Progenitor cell of endocrine pancreas (in vitro differentiated cells): ENCODE measurements at places on chromosomes 7 and 10.

- DNase-seq: no peak
Observed at GRCh38 chr10:124323806-124324205, 94.9 kb downstream of the OAT start.

- DNase-seq: no peak
Observed at GRCh38 chr7:123738808-123739207, 10.0 kb downstream of the WASL start.

- DNase-seq: peak; percentile 51
Observed at GRCh38 chr7:85041605-85042216, 145.1 kb downstream of the SEMA3D start.

DNA sequence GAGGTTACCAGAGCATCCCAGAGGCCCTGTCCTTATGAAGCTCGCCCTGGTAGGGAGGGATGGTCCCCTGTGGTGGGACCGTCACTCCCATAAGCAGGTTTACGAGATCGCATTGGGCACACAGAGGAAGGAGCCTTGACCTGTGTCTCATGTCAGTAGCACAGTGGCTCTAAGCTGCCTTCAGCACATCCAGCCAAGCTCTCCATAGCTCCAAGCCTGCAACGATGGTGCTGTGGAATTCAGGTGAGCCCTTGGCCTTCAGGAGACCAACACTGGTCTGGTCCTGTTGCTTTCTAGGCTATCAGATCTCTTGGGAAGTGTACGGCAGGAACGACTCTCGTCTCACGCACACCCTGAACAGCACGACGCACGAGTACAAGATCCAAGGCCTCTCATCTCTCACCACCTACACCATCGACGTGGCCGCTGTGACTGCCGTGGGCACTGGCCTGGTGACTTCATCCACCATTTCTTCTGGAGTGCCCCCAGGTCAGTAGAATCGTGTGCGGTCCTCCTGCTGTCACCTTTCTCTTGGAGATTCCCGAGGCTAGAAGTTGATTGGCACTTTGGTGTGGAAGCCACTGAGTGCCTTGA is 605.3 kb upstream of the FOXK1 start:
- DNase-seq: no peak

- DNase-seq: peak; percentile 57
Observed at GRCh38 chr7:70693686-70694433, 438.1 kb upstream of the GALNT17 start.

DNA sequence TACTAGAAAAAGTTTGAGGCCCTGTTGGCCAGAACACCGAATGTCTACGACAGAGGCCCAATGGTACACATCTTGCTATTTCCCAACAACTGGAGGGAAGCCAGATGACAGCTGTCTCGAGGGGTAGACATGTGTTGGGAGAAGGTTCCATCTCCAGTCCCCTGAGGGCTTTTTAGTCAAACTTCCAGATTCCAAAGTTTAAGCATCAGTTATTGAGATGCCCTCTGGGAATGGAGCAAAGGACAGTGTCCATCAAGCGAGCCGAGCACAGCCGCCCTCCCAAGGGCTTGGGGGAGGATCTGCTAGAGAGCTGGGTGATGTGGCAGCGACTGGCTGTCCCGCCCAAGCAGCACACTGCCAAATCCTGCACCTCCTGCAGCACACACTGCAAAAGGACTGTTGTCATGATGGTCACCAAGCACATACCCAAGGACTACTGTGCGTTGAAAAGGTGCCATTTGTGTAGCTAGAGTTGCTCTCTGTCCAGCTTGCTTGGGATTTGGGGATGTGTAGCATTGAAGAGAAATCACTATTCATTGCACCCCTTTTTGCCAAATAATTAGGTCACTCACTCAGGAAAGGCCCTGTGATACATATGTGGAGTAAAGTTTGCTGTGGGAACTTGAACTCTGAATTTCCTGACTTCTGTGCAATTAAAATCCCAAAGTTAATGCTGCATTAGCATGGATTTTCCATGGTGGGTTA is 164.6 kb downstream of the TRIL start:
- no peak for DNase-seq

GRCh38 chr7:86025807-86026206 is 617.9 kb upstream of the GRM3 start:
- no peak for DNase-seq

GRCh38 chr7:2962865-2963264 is 80.8 kb downstream of the CARD11 start:
- DNase-seq: no peak

- DNase-seq: no peak
Observed at GRCh38 chr10:102948176-102948575, 30.1 kb downstream of the CNNM2 start.

DNA sequence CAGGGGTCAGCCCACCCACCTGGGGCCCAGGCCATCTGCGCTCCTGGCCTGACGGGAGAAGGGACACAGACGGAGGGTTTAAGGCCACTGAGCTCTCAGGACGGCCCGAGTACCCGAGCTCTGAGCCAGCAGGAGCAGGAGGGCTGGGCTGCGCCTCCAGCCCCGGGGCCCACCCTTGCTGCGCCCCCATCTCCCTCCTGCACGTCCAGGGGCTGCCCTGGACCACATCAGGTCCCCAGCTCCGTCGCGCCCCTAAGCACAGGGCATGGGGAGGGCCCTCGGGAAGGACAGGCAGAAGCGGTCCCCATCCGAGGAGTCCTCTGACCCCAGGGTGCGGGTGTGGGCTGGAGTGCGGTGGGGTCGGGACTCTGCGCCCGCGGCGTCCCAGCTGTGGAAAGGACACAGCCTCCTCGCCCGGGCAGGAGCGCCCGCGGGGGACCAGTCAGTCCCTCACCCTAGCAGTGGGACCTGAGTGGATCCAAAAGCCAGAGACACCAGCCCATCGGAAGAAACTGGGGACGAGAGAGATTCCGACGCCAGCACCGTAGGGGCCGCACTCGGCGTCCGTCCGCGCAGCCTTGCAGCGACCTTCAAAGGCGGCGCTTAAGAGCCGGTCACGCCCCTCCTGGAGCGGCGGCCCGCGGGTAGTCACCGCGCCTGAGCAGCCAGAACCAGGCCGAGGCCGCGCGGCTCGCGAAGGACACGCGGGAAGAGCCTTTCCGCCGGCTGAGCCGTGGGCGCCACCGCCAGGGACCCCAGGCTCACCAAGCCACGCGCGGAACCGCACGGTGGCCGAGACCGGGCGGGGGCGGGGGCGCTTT is 15.9 kb downstream of the CAMK2B start:
- DNase-seq: peak; percentile 55

DNA sequence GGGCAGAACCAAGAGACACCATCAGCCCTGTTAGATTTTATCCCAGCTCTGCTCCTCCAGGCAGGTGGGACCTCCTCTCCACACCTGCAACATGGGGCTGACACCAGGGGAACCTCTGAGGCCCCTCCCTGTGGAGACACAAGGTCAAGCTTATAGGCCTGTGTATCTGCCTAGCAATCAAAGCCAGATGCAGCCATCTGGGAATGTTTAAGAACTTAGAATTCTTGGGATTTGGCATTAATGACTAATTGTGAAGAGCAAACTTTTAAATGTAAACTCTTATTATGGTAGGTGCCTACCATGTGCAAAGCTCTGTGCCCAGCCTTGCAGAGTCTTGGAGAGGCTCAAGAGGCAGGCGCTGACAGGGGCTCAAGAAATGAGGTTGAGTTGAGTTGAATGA is 52.1 kb downstream of the TBATA start:
- DNase-seq: no peak

DNA sequence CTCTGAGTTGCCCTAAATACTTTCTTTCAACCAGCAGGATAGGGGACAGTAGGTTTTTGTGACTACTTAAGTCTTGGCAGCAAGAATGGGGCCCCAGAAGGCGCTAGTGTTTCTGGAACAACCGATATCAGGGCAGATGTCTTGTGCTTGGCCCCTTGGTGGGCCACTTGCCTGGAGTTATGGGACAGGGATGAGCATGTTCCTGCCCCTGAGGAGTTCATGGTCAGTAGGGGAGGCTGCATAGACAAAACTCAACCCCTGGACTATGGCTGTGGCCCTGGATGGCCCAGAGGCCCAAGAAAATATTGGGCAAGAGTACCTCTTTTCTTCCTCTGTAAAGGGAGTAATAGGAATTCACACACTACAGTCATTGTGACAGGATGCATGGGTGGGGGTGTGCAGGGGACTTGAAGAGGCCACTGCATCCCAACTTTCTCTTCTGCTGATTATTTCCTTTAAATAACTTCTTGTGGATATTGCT is 57.7 kb upstream of the IGFBP3 start:
- DNase-seq: no peak

DNA sequence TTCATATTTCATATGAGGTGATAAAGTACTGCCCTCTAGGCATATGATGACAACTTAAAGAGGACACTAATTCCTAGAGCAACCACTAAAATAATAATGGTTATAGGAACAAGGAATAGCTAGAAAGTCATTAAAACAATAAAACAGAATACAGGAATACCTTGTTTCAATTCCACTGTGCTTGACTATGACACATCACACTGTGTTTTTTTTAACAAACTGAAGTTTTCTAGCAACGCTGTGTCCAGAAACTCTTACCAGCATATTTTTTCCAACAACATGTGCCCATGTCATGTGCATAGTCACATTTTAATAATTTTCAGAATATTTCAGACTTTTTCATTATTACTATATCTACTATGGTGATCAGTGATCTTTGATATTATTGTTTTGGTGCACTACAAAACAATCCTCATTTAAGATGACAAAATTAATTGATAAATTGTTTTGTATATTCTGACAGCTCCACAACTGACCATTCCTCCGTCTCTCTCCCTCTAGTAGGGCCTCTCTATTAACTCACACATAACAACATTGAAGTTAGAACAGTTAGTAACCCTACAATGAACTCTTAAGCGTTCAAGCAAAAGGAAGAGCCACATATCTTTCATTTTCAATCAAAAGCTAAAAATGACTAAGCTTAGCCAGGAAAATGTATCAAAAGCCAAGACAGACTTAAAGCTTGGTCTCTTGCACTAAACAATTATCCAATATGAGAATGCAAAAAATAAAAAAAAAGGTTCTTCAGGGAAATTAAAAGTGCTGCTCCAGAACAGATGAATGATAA is 85.8 kb downstream of the SNX13 start:
- DNase-seq: no peak

DNA sequence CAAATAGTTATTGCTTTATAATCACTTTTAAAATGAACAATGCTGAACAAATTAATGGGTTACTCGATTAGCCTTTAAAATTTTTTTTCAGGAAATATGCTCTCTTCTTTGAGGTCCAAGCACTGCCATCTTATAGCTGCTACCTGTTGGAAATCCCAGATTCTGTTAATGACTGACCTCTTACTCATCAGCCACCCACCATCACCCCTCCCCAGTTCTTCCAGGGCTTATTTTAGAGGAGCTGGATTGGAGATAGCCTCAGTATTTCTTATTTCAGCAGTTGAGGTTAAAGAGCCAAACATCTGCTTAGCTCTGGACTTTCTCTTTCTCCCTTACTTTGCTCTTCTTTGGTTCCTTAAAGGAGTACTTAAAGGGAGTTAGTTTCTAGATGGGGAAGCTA is 420.0 kb downstream of the EXOC4 start:
- no peak for DNase-seq

DNA sequence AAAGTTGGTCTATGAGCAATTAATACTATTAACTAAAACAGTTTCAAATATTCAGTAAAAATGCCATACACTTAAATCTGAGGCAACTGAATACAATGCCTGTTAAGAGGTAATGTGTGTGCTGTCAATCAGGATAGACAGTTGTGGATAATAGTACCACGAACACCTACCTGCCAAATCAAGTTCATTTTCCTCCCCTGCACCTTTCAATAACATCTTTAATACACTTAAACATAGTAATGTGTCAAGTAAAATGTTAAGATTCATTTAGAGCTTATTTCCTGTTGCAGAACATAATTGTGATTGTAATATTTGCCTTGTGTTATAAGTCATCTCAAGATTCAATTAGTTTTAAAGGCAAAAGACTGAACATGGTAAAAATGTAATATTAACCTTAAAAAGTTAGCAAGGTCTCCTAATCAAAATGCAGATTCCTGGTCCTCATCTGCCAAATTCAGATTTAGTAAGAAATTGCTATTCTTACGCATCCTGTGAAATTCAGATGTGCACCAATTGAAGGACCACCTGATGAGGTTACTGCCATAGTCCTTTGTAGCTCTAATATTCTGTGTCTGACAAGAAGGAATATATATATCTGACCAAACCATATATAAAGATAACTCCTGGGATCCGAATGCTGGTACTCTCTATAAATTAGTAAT is 37.1 kb downstream of the COL1A2 start:
- DNase-seq: no peak

DNA sequence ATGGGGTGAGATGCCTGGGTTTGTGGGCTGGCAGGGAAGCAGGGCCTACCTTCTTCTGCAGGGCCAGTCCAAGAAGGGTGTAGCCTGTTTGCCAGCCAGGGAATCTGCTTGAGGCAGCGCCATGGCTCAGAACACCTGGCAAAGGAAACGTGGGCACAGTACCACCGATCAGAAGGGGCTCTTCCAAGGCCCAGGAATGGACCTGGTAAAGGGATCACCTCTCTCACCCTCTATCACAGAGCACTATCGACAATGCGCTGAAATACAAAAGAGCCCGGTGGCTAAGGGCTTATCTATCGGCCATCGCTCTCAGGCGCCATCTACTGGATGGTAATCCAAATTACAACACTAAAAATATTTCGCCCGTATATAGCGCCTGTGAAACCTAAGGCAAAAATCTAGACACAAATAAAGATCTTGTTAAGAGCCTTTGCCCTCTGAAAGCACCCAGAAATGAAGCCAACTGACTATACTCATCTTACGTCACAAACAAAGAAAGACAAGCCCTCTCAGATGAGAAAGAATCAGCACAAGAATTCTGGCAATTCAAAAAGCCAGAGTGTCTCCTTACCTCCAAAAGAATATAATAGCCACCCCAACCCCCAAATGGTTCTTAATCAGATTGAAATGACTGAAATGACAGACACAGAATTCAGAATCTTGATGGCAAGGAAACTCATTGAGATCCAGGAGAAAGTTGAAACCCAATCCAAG is 217.8 kb upstream of the HPS1 start:
- no peak for DNase-seq

- no peak for DNase-seq
Observed at GRCh38 chr7:152076324-152076821, 50.9 kb downstream of the GALNT11 start.

GRCh38 chr10:78894841-78895195 is 173.9 kb upstream of the ZMIZ1 start:
- DNase-seq: peak; percentile 4
